LNCaP clone FGC (cell line): ENCODE measurements at places on chromosomes 7 and 10.

- DNase-seq, result no peak
These were observed 64.9 kb downstream of the DNAJB9 start for GRCh38 chr7:108634535-108634934.

DNA sequence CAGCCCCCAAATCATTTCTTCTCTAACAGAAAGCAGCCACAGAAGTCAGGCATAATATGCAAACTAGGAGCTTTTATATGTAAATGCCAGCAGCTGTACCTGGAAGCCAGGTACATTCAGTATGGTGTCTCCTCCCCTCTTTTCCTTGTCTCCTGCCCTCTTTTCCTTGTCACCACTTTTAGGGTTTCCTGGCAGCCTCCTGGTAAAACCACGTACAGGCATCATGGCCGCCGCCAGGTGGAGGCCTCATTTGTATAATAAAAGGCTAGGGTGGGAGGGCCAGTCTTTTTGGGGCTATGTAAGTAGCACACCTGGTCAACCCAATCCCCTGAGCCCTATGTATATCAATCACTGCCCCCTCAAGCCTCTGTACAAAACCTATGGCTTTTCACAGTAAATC, 28.7 kb downstream of the PDZD8 start:
- DNase-seq, result no peak

- DNase-seq, result no peak
These were observed 43.4 kb downstream of the RGS10 start for GRCh38 chr10:119498889-119499676.

GRCh38 chr10:58968389-58968755, 208.1 kb upstream of the PHYHIPL start:
- no peak for DNase-seq

- peak; percentile 47 for DNase-seq
These were observed 139.3 kb upstream of the TCF7L2 start for GRCh38 chr10:112810711-112811151.

DNA sequence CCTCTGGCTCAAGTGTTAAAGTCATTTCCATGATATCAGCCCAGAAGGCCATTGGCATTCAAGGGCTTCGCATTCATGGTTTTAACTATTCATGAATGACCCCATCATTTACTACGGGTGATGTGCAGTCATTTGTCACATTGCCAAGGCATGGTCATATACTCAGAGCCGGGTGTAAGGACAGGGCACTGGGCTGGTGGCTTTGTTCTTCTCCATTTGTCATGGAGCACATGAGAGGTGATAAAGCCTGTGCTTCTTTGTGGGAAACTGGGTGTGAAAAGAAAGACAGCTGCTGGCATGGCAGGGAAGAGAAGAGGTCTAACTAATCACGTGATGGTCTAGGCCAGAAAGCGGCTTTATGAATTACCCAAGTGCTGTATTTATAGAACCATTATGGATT, 132.2 kb upstream of the PLXNA4 start:
- DNase-seq, result no peak
